ENCODE measurements at places on chromosomes 7 and 10.

- DNase-seq, result peak; percentile 63
Observed at GRCh38 chr7:33744293-33745075, 160.9 kb upstream of the BMPER start.

DNA sequence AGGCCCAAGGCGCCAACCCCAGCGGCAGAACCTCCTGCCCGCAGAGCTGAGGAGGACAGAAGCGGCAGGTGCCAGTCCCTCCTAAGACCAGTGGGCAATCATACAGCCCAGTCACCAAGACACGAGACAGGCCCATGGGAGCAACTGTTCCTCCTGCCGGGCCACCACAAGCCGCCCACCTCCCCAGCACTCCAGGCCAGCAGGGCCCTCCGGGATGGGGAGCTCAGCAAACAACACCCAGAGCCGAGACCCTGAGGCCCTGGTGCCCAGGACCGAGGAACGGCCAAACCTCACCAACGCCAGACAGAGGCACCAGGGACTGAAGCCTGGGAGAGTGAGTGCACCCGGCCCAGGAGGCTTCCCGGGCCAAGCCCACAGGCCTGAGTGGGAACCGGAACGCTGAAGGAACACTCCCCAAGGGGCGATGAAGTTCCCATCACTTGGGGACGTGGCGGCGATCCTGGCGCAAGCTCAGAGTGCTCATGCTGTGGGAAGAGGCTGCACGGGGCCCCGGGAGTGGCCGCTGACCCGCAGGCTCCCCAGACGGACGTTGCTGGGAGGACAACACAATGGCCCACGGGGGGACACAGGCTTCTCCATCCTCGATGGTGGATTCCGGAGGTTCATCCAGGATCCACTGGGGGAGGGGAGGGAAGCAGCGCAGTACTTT is 35.1 kb downstream of the GPER1 start:
- no peak for DNase-seq

GRCh38 chr7:81501220-81501619 is 268.6 kb downstream of the HGF start:
- peak; percentile 46 for DNase-seq

GRCh38 chr7:157493776-157494175 is 157.0 kb downstream of the DNAJB6 start:
- DNase-seq, result no peak

- no peak for DNase-seq
Observed at GRCh38 chr7:93029056-93029455, 88.7 kb downstream of the SAMD9 start.

DNA sequence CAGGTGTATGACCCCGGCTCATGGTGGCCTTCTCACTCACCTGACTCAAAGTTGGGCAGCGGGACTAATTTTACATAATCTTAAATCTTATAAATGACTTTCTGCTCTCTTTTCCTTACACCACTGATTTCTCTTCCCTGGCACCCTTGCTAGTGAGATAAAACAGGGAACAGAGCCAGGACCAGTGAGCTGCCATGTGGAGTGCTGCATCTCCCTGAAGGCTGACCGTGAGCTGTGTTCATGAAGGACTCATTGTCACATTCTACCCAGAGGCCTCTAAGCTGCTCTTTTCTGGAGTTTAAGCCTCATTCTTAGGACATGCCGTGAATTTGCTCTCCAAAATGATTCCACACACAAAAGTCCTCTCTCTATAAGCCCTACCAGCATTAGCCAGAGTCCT is 762.3 kb downstream of the AUTS2 start:
- no peak for DNase-seq

DNA sequence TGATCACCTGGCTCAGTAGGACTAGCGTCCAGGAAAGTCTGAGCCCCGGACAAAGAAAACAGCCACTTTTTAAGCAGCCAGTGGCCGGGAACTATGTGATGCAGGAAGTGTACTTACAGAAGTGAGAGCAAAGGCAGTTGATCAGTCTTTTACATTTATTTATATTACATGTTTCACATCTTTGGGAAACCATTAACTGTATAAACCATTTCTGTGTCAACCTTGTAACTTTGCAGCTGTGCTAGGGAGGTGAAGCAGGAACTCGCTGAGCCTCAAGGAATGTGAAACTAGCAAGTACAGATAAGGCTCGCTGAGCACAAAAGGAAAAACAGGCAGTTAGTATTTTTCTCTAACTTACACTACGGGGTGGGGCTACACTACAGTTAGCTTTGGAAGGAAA is 39.9 kb upstream of the HECW1 start:
- DNase-seq, result no peak

DNA sequence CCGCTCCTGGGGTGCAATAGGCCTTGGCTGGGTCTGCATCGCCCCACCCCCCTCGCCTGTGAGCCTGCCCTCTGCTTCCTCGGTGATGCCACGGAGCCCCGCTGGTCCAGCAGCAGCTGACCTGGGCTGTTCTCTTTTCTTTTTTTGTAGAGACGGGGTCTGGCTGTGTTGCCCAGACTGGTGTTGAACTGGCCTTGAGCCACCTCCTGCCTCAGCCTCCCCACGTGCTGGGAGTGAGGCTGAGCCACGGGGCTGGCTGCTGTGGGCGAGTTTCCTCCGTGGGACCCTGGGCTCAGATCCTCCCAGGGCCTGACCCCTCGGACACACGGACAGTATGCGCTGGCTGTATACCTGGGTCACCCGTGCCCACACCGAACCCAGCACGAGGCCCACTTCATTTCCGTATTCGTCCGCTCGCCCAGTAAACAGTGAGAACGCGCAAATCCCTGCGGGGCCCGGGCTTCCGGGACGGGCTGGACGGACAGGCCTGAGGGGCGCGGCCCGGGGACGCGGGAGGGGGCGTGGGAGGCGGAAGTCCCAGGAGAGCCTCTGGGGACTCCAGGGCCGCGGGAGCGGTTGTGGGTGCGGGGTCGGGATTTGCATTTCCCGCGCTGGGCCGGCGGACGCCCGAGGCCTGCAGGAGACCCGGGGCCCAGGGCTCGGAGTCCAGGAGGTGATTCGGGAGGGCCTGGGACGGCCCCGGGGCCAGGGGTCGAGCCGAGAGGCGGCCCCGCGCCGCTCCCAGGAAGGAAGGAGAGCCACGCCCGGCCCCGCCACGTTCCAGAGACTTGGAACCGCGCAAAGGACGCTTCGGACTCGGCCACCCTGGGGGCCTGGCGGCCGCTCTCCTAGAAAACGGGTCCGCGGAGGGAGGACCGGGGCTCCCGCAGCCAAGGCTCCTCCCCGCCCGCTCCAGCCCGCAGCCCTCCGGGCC is 57.7 kb upstream of the DNAJB6 start:
- DNase-seq, result peak; percentile 56

DNA sequence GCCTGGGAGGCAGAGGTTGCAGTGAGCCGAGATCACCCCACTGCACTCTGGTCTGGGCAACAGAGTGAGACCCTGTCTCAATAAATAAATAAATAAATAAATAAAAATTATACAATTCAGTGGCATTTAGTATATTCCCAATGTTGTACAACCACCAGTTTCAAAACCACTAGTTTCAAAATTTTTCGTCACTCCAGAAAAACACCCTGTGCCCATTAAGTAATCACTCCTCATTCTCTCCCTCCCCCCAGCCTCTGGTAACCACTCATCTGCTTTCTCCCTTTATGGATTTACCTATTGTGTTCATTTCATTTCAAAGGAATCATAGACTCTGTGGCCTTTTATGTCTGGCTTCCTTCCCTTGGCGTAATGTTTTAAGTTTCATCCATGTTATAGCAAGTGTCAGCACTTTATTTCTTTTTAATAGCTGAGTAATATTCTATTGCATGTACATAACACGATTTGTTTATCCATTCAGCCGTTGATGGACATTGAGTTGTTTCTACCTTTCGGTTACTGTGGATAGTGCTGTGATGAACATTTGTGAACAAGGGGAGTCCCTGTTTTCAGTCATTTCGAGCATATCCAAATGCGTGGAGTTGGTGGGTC is 29.4 kb upstream of the GOLGA7B start:
- DNase-seq, result no peak

DNA sequence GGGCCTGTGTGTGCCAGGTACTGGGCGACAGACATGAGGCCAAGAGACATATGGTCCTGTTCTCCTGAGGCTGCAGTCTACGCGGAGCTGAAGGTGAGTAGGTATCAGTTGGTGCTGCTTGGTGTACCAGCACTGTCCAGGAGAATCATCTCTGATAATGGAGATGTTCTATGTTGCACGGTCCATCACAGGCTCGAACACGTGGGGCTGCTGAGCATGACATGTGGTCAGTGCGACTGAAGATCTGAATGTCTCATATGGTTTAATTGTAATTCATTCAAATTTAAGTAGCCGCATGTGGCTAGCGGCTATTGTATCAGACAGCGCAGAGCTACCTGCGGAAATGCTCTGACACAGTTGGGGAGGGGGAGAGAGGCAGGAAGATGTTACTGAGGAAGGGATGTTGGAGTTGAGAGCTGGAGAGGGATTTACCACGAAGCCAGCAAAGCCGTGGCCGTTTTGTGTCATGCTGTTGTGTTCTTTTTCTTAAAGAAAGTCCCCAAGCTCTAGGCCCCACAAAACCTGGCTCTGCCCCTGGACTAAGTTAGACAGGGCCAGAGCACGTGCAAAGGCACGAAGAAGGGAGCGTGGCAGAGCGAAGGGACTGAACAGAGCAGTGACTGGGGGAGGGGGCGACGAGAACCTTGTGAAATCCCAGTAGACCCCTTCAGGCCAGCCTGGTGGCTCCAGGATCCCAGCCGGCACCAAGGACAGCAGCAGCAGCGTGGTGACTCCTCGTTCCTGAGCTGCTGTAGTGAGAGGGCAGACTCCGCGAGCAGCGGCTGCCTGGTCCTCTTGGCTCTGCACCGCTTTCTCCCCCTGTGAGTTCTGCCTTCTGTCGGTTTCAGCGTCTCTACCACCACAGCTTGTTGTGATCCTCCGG is 20.0 kb downstream of the SMKR1 start:
- no peak for DNase-seq

GRCh38 chr7:855686-856369 is 20.5 kb upstream of the GET4 start:
- DNase-seq, result no peak

DNA sequence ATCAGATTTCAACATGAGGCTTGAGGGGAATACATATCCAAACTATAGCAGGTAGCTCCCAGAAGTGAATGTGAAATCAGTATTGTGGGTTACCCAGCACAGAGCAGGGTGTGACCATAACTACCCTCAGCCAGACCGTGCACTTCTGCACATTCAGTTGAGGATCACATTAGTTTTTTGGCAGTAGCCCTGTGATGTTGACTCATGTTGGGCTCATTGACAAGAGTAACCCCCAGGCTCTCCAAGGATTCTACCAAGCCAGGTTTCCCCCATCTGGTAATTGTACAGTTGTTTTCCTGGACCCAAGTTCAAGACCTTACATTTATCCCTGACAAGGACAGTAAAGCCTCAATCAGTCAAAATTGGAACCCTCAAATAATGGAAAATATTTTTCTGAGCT is 11.7 kb upstream of the CPA4 start:
- DNase-seq, result peak; percentile 92

GRCh38 chr7:144386741-144387140 is 16.8 kb downstream of the NOBOX start:
- no peak for DNase-seq

DNA sequence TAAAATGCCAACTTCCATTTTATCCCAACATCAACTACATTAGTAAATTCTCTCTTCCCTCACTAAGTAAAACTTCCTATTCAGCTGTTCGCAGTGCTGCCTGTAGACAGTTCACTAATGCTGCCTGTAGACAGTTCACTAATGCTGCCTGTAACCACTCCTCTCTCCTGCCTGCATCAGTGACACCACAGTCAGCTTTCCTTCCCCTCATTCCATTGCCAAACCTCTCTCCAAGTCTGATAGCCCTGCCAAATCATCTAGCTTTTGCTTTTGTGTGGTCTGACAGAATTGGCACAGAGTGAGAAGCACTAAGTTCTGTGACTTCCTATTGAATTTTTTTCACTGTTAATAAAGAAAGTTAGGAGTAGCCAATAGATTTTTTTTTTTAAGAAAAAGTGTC is 43.0 kb upstream of the MACC1 start:
- DNase-seq, result peak; percentile 70

DNA sequence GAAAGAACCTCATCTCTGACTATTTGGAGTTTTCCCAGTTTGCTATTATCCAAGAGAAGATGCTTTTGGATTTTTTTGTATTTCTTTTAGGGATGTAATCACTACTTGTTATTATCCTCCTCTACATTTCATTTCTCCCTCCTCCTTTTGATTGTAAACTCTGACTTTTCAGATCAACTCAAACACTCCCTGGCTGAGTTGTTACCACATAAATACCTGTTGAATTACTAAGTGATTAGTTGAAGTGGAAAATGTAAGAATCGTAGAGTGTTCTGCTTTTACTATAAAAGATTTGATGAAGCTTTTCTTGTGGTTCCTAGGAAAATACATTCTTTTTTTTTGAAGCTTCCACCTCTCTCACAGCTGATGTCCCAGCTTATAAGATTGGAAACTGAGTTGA is 164.1 kb upstream of the C1GALT1 start:
- no peak for DNase-seq

DNA sequence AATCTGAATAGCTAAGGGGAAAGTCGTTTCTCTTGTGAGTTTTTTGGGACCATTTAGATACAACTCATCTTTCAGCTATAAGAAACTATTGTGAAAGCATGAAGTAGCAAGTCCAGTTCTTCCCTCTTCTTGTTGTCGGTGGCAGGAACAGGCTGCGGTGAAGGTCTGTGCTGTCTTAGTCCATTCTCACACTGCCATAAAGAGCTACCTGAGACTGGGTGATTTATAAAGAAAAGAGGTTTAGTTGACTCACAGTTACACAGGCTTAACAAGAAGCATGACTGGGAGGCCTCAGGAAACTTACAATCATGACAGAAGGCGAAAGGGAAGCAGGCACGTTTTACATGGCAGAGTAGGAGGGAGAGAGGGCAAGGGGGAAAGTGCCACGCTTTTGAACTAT is 261.8 kb downstream of the GATA3 start:
- no peak for DNase-seq
